Stimulated activated CD4-positive, alpha-beta T cell treated with anti-CD3 and anti-CD28 coated beads, Interleukin-15, amount 100 ng/mL, for 48 hours (primary cell): ENCODE measurements at places on chromosomes 5 and 9.

DNA sequence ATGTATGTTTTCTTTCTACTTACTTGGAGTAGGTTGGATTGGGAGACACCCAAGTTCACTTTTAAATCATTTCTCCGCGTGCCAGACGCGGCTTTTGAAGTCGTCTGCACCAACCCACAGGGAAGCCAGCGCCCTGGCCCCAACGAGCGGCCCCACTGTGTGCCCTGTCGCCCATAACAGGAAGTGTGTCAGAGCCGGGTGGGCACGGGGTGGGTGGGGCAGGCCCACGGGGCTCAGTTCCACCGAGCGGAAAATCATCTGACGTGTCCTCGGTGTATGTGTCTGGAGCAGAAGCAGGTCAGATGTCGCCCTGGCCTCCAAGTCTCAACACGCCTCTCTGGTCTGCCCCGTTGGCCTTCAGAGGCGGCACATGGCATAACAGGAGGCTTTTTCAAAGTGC, 22.7 kb upstream of the SMIM23 start:
- no peak for DNase-seq

DNA sequence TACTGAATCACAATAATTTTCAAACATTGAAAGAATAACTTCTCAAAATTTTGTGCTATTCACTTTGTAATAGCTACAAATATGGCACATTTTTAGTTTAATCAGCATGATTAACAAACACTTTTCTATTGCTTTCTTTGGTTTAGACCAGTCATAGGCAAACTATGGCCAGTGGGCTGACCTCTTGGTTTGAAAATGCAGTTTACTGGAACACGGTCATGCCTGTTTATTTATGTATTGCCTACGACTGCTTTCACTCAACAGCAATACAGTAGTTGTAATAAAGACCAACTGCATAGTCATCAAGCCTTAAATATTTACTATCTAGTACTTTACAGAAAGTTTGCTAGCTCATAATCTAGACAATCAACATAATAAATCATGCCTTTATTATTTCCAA, 810.8 kb downstream of the TLE1 start:
- no peak for DNase-seq

- no peak for DNase-seq
Observed at GRCh38 chr9:37892063-37892462, 11.9 kb downstream of the SLC25A51 start.

DNA sequence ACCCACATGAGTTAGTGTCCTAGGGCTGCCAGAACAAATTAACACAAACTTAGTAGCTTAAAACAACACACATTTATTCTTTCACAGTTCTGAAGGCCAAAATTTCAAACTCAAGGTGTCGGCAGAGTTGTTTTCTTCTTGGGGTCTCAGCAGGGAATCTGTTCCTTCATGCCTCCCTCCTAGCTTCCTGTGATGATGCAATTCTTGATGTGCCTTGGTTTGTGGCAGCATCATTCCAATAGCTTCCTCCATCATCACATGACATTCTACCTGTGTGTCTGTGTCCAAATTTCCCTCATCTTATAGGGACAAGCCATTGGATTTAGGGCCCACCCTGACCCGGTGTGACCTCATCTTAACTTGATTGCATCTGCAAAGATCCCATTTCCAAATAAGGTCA, 12.2 kb upstream of the SLC25A48 start:
- DNase-seq = no peak

- no peak for DNase-seq
Observed at GRCh38 chr5:179385914-179386313, 40.7 kb upstream of the ADAMTS2 start.

- DNase-seq = no peak
Observed at GRCh38 chr9:135701067-135701958, 672 bp upstream of the KCNT1 start.

- no peak for DNase-seq
Observed at GRCh38 chr9:109969011-109969410, 189.0 kb downstream of the PALM2AKAP2 start.
